ENCODE measurements at places on chromosomes 1 and 21. TPM values are rescaled to one million over a fixed set of nuclear protein-coding genes. Genes with fewer than 3 reads are reported as not detected.

DNA sequence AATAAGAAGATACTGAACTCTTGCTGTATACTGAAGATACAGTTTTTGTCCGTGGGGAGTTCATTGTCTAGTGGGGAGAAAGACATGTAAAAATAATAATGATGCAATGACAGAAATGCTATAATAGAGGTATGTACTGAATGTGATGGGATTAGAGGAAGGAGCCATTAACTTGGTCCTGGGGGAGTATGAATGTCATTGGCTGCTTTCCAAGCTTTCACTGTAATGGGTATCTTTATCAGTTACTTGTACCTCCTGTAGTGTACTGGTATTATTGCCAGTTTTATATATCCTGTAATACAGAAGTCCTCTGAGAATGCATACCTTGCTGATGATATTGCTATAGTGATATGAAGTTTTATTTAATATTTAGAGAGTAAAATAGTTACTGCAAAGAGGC lies 7.4 kb downstream of the BTBD8 start:
- no peak for DNase-seq

GRCh38 chr1:155219592-155220031 lies 11.1 kb downstream of the MTX1 start:
- no peak for DNase-seq

DNA sequence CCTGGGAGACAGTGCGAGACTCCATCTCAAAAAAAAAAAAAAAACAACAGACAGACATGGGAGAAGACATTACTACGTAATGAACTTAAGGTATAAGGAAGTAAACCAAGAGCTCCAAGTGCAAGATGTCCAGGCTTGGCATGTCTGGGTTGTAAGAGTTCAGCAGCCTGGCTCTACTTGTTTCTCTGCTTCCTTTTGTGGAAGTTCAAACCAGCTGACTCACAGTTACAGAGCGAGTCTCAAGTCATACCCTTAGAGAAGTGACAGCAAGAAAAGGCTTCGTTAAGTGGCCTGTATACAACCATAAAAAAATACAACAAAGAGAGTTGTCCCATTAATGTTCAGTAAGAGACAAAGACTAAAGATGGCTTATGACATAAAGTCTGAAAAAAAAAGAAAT lies 1.3 kb downstream of the RIT1 start:
- no peak for DNase-seq

DNA sequence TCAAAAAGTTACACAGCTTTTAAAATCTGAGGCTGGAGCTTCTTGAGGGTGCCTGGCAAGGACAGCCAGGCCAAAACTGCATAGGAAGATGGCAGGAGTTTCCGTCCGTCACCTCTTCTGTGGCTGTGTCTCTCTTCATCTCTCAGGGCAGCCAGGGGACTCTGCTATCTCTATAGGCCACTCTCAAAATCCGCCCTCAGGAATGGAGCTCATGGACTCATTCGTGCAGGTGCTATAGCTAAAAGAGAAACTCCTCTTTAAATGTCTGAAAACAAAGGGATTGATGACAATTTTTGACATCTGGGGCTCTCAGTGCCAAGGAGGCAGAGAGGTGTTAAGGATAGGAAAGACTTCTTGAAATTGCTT lies 27.2 kb downstream of the OVAAL start:
- DNase-seq: no peak

- DNase-seq: no peak
Measured at GRCh38 chr1:157400766-157401165, 151.5 kb downstream of the FCRL5 start.

DNA sequence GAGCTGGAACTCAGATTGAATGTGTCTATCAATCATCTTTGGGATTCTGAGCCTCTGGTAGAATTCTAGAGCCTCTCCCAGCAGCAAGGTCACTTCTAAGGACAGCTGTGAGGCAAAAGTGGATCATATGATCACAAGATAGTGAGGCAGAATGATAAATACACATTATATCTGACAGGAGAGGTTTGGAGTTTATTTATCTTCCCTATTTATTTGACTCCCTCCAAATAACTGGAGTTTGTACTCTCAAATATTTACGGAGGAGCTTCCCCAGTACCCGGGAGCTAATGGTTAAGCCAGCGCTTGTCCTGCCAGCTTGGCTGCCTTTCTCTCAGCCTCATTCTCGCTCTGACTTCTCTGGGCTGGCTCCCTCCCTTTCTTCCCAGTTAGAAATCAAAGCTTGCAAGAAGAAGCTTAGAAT lies 2.3 kb downstream of the HMGCS2 start:
- DNase-seq: no peak

SERPINC1 gene
- not detected for total RNA-seq

- no peak for DNase-seq
Measured at GRCh38 chr21:41426676-41427404, 801 bp downstream of the MX1 start.

Data from MG63 (cell line).